Activated T-cell treated with anti-CD3 and anti-CD28 coated beads, Interleukin-2, amount 50 U/mL, for 72 hours (primary cell): ENCODE measurements at places on chromosomes 16 and 17.

- no peak for DNase-seq
Measured at GRCh38 chr17:56514899-56515298, 78.6 kb upstream of the NOG start.

- peak; percentile 79 for DNase-seq
Measured at GRCh38 chr17:81519284-81520020, 6.9 kb upstream of the ACTG1 start.

DNA sequence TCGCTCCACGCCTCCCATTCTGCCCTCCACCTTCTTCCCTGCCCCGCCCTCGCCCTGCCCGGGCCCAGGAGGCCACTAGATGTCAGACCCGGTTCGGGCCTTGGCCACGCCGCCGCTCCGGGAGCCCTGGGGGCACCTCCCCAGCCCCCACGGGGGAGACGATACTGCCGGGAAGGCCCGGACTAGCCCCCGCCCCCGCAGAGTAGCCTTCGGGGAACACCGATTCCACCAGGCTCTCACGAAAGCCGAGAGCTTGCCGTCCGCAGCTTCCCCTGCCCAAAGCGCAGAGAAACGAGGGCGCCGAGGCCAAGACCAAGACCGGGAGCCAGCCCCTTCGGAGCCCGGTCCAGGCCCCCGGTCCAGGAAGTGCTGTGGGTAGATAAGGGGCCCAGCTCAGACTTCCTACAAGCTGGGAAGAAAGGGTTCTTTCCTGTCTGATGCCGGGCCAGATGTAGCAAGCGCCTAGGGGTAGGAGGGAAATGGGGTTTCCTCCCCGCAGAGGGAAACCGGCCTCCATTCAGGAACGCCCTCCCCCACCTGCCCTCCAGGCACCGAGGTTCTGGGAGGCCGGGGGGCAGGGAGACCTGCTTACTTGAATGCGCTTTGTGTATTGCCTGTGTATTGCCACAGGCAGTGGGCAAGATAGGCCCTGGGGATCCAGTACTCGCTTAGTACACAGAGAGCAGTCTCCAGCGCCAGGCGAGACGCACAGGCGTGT is 806 bp upstream of the CYB561 start:
- DNase-seq: peak; percentile 64

DNA sequence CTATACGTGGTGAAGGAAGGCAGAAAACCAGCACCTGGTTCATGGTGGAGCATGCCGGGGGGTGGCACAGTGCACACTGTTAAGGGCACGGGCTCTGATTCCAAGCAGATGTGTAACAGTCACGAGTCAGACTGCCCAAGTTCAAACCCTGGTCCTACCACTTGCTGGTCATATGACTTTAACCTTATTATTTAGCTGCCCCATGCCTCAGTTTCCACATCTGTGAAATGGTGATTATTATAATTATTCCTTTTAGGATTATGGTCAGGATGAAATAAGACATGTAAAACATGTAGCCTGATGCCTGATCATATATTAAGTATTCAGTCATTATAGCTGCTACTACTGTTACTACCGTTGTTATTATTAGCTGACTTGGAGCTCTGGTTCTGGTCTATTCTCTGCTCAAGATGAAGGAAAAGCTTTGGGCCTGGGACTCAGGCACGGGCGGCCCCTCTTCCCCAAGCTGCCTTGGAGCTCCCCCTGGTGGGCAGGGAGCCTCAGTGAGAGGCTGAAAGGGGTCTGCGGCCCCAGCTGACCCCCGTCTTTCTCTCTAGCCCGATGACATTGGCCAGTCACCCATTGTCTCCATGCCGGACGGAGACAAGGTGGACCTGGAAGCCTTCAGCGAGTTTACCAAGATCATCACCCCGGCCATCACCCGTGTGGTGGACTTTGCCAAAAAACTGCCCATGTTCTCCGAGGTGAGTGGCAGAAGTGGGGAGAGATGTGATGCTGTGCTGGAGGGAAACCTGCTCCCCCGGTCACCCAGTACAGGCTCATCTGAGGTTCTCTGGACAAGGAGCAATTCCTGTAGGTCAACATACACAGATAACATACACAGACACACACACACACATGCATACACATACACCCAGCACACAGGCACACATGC is 14.0 kb downstream of the NR1D1 start:
- DNase-seq: peak; percentile 73

GRCh38 chr17:62761884-62762283 is 46.2 kb downstream of the MARCHF10 start:
- DNase-seq: no peak

GRCh38 chr17:81890447-81891302 is 711 bp downstream of the ALYREF start:
- DNase-seq: peak; percentile 31

DNA sequence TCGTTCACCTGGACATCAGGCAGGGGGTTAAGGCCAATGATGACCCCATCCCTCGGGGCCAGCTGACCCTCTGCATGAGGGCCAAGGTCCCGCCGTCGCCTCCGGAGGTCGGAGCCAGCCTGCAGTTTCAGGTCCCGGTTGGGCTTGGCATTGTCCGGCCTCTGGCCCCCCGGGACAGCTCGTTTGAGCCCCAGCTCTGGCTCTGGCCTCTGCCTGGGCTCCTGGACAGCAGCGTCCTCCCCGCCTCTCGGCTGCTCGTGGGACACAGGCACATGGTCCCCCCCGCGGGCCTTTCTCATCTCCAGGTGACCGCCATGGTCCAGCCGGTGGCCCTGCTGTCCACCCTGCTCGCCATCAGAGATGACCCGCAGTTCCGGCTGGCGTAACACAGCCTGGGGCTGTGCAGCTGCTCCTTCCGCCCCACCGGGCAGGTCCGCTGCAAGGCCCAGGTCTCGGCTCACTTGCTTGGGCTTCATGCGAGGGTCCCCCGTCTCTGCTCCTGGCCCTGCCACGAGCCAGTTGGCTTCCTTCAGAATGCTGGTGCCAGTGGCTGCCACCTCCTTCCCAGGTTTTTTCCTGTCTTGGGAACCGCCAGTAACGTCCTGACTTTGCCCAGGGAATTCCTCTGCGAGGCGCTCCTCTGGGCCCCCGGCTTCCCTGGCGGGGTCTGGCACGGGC is 6.7 kb downstream of the NDUFAF8 start:
- DNase-seq: no peak

GRCh38 chr17:10327640-10328039 is 45.2 kb downstream of the MYH13 start:
- DNase-seq: peak; percentile 70

- DNase-seq: peak; percentile 10
Measured at GRCh38 chr16:3458278-3458851, 14.9 kb downstream of the NAA60 start.

DNA sequence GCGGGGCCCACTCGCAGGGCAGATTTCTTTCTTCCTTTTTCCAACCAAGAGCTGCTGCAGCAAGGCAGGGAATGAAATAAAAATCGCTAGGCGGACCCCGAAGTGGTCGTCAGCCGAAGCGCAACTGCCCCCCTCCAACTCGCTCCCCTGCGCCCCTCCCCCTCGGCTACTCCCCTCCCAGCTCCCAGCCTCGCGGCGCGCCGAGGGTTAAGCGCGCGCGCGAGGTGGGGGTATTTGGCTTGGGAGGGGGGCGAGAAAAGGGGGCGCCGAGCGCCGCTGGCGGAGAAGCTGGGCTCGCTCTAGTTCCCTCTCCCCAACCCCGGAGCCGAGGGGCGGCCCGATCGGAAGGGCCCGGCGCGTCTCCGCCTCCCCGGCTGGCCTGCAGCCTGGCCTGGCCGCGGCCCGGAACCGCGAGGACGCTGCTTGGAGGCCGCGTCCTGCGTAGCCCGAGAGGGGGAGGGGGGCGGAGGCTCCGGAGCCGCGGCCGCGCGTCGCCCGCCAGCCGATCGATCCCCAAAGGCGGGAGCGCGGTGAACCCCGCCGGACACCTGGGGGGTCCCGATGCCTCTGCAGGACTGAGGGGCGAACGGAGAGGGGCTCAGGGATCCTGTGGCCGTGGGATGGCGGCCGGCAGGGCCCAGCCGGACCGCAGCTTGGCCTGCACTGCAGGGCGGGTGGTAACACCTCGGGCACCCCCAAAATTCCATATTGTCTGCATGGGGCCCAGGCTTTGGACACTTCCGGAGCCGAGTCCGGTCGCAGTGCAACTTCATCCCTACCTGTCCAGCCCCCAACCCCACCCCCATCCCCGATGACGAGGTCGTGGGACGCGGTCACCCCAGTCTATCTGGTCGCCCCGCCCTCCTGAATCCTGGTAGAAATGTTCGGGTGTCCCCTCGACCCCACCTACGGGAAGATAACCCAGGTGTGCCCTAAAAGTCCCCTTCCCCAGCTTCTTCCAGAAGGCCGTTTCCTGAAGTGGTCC is 4.9 kb upstream of the CBX4 start:
- DNase-seq: no peak

GRCh38 chr17:10875430-10875851 is 37.6 kb upstream of the PIRT start:
- peak; percentile 1 for DNase-seq

DNA sequence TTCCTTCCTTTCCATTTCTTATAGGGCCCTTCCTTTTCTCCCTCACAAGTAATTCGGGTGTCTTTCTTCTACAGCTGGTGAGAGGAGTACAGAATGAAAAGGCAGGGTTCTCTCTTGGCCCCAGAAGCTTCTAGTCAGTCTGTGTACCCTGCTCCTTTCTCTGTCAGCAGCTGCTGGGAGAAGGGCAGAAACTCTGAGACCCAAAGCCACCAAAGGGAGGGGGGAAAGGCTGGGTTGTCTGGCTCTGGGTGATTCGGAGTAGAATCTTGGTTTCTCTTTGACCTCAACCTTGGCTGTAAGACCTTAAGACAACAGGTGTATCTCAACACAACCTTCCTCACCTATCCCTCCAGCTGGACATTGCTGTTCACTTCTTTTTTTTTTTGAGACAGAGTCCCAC is 3.3 kb upstream of the NR1D1 start:
- peak; percentile 14 for DNase-seq

GRCh38 chr16:30875871-30876801 is 17.7 kb downstream of the BCL7C start:
- peak; percentile 18 for DNase-seq

- no peak for DNase-seq
Measured at GRCh38 chr17:73360961-73361761, 49.4 kb upstream of the CDC42EP4 start.

- DNase-seq: peak; percentile 21
Measured at GRCh38 chr16:79845734-79846135, 245.2 kb upstream of the MAF start.

GRCh38 chr16:87945351-87946042 is 5.7 kb upstream of the BANP start:
- DNase-seq: peak; percentile 29

GRCh38 chr17:77600346-77600745 is 358.2 kb upstream of the TNRC6C start:
- DNase-seq: no peak

DNA sequence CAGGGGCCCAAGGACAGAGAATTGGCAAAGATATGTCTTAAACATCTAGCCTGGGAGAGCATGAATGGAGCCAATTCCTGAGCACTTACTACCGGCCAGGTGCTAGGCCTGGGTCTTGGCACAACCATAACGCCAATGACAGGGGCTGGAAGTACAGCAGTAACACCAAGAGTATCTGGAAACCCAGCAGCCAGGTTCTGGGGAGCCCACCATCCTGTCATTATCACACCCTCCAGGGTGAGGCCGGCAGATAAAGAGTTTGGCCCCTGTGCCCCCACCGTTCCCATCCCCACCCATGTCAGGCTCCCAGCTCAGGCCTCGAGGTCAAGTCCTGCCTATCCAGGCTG is 508 bp upstream of the TMC8 start:
- no peak for DNase-seq

DNA sequence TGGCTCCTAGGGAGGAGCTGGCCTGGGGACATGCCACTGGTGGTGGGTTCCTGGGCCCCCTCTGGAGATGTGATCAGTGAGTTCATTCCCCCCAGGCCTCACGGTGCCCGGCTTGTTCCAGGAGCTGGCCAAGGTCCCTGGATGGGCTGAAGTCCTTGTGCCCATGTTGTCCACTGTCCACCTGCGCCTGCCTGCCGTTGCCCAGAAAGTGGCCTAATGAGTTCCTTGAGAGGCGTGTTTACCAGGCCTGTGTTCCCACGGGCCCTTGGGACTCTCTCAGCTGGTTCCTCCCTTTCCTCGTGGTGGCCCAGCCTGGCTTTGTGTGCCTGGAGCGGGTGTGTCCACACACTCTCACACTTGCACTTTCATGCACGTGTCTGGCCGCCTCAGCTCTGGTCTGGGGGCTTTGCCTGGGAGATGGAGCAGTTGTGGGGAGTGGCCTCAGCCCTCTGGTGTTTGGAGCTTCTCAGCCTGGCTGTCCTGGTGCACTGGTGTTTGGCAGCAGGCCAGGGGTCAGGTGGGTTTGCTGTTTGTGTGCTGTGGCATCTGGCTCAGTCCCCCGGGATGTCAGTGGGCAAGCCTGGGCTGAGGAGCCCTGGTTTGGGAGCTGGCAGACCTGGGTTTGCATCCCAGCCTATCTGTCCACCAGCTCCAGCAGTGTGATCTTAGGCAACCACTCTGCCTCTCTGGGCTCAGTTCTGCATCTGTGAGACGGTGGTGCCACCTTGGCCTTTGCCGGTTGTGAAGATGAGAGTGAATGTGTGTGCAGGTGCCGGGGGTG is 18.0 kb downstream of the ADCY7 start:
- no peak for DNase-seq

- no peak for DNase-seq
Measured at GRCh38 chr17:78351449-78352006, 8.3 kb downstream of the SOCS3 start.

- no peak for DNase-seq
Measured at GRCh38 chr17:72976971-72977770, 115.3 kb downstream of the SLC39A11 start.

- no peak for DNase-seq
Measured at GRCh38 chr17:17507465-17508011, 11.3 kb upstream of the RASD1 start.

DNA sequence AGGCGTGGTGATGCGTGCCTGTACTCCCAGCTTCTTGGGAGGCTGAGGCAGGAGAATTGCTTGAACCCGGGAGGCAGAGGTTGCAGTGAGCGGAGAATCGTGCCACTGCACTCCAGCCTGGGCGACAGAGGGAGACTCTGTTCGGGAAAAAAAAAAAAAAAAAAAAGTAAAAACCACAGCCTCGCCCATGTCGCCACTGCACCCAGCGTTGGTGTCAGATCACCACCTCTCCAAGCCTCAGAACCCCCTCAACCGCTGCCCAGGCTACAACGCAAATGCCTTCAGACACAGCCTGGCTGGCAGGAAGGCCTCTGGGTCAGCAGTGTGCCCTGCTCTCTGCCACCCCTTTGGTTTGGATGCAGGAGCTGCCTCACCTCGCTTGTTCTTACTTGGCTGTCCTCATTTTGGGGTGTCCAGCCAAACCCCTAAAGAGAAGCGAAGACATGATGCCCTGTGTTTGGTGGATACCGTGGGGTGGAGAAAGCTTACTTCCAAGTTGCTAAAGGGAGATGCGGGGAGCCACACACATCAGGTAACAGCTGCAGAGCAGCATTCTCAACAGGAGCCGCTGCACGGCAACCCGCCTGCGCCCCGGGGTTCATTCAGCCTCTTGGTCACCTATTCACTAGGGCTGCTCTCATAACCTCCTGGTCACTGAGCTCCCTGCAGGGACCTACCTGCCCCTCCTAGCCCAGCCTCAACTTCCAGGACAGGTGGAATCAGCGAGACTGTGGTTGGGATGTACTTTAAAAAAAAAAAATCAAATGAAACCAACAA is 13.0 kb upstream of the CYTH1 start:
- no peak for DNase-seq
